ENCODE measurements at places on chromosomes 5 and 9.

DNA sequence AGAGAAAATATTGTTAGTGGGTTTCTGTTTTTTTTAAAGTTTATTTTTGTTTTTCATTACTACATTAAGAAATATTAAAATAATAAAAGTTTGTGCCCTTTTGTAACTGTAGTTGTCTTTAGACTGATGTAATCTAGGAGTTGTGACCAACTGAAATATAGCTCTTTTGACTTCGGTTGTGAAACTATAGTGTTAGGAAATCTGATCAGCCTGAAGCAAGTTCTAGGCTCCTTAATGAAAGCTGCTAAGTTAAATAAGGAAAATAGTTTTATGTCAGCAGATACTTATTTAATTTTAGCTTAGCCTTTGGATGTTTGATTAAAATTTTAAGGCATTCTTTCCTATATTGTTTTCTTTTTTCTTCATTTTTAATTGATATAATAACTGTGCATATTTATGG, 14.2 kb downstream of the AP3S1 start:
- DNase-seq = no peak

GRCh38 chr9:77779010-77779409, 130.9 kb upstream of the GNA14 start:
- DNase-seq = no peak

- no peak for DNase-seq
Observed at GRCh38 chr5:77632526-77633206, 5.8 kb downstream of the OTP start.

- DNase-seq = peak; percentile 46
Observed at GRCh38 chr9:129322022-129322621, 144.1 kb upstream of the IER5L start.

DNA sequence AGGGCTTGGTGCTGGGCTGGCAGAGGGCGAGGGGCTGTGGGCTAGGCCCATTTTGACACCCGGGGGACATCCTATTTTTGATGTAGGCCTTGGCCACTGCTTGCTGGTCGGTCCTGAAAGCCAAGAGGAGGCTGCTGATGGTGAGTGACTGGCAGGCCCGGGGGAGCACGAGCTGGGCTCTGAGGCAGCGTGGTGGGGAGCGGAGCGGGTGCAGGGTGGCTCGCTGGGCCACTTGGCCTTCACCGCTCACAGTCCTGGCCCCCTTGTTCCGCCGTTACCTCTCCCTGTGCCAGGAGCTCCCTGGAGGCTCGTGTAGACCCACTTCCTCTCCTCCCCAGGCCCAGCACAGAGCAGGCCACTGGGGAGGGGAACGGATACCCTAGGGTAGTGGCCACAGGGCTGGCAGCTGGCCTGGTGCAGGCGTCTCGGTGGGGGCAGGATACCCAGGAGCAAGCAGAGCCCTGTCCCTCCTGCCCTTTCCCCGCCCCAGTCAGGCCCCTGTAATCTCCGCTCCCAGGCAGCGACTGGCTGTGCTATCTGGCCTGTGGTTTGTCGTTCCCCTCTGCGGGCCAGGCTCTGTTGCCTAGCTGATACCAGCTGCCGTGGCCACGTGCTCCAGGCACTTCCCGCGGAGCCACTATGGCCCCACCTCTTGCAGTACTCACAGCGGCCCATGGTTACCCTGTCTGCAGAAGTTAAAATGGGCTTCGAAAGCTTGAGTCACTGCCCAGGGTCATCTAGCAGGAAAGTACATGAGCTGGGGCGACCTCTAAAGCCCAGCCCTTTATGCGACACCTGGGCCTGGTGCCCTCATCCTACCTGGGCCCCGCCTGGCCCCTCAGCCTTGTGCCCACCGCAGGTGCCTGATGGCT, 11.7 kb upstream of the DOLPP1 start:
- DNase-seq = peak; percentile 57

- DNase-seq = no peak
Observed at GRCh38 chr5:40601198-40601868, 78.4 kb upstream of the PTGER4 start.

- DNase-seq = no peak
Observed at GRCh38 chr5:43676083-43676840, 73.3 kb downstream of the NNT start.

DNA sequence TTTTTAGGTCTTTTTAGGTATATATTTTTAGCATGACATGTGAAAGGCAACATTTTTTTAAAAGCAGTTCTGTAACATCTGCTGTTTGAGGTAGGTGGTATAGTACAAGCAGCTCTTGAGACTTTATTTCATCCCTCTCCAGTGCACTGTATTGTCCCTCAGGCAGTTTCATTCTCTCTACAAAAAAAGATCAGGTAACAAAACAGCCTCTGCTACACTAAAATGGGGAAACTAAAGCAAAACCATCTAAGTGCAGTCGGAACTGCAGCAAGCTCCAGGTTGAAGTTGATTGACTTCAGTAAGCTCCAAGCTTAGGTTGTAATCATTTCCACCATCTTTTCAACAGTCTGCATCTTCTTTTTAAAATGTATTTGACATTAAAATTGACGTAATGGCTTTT, 195.6 kb downstream of the DEPDC1B start:
- DNase-seq = no peak

GRCh38 chr5:32207355-32207634, 33.2 kb upstream of the GOLPH3 start:
- DNase-seq = no peak

GRCh38 chr5:165351342-165351741, 1845.9 kb downstream of the MAT2B start:
- no peak for DNase-seq

- DNase-seq = peak; percentile 63
Observed at GRCh38 chr5:53479590-53480415, 626 bp upstream of the FST start.

DNA sequence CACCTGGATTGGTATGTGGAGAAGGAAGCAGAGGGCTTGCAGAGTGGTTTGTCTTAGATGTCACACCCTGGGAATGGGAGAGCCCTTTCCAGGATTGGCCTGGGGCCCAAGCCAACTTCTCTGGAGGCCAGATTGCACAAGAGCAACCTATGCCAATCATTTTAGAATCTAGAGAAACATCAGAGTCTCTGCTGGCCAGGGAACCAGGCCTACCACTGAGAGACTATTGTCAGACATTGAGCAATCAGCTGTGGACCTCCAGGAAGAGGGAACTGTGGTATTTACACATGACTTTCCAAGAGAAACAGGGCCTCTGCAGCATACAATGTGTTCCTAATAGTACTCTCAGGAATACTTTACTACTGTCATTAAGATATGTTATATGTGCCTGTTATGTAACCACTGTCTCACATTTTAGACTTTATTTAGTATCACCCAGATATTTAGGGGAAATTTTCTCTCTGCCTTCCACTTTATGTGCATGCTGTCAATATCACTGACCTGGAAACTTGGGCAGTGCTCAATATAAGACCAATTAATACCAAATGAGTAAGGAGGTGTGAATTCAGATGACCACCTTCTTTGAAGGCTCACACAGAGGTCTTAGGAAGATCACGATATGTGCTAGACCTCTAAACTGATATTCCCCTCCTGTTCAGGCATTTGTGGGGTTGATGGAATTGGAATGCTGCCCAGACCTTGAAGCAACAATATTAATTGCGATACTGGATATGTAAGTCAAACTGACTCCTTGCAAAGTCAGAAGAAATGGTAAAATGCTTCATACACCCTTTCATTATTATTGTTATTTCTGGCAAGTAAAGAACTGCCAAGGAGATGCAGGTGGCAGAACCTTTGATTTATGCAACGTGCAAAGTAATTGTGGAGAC, 20.5 kb upstream of the CCL28 start:
- DNase-seq = peak; percentile 76

- no peak for DNase-seq
Observed at GRCh38 chr5:167642181-167642580, 649.3 kb upstream of the WWC1 start.

GRCh38 chr9:131732061-131732526, 7.8 kb downstream of the RAPGEF1 start:
- no peak for DNase-seq

- DNase-seq = no peak
Observed at GRCh38 chr5:109743770-109744212, 54.1 kb downstream of the MAN2A1 start.

DNA sequence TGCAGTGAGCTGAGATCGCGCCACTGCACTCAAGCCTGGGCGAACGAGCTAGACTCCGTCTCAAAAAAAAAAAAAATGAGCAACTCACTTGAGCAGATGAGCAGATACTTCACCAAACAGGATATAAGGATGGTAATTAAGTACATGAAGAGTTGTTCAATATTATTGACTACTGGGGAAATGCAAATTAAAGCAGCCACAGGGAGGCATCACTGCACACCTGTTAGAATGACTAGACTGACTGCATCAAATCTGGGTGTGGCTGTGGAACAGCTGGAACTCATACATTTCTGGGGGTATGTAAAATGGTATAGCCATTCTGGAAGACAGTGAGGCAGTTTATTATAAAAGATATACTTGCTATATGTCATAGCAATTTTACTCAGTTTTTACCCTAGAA, 93.0 kb downstream of the WNK2 start:
- no peak for DNase-seq

GRCh38 chr5:13695076-13695712, 249.3 kb downstream of the DNAH5 start:
- no peak for DNase-seq

DNA sequence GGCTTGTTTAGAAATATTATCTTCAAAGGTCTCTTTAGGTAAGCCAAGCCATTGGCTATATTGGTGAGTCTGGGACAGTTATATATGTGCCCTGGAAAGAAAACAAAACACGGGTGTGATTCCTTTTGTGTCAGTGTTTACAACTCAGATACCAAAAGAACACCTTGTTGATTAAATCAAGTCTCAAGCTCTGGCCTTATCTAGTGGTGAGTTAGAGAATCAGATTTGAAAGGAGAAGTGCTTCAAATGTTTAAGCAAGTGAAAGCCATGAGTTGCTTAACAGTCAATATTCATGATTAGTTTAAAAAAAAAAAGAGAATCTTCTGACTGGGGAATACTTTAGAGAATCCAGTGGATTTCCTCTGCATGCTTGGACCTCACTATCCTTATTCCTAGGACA, 68.3 kb downstream of the IQGAP2 start:
- no peak for DNase-seq

DNA sequence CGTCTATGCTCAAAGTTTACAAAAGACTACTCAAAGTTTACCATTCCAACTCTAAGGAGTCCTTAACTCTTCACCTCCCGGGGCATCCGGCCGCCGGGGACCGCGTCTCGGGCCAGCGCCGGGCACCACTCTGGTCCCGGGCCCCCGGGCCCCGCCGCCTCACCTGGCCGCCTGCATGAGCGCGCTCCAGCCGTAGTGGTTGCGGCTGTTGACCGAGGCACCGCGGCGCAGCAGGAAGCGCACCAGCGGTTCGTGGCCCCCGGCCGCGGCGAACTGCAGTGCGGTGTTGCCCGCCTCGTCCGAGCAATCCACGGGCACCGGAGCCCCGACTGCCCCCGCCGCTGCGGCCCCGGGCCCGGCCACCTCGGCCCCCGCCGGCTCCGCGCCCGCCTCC, 388 bp downstream of the ANKS6 start:
- peak; percentile 43 for DNase-seq

- DNase-seq = no peak
Observed at GRCh38 chr9:78383130-78383529, 86.2 kb downstream of the PSAT1 start.

DNA sequence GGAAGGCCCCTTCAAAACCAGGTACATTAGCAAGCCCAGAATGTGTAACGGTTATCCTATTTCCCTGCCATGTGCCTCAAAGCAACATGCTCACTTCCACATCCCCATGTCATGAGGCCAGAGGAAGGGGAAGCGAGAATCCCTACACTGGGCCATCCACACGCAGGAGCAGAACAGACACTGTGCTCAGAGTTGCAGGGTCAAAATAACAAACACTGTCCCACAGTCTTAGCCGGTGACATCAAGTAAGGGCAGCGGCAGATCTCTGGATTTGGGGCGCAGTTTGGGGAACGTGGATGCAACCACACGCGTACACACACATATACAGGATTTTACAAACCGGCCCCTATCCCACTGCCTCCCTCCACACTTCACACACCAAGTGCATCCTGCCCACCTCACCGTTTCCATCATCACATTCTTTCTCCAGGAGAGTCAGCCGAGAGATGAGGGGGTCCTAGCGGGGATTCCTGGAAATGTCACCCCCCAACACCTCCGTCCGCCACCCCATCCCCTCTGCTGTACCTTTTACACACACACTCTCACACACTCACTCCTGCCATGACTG, 776 bp downstream of the APBA1 start:
- DNase-seq = peak; percentile 48

GRCh38 chr9:23073136-23073535, 626.5 kb downstream of the DMRTA1 start:
- no peak for DNase-seq
